ENCODE measurements at places on chromosomes 4 and X. TPM values are rescaled to one million over a fixed set of nuclear protein-coding genes. Genes with fewer than 3 reads are reported as not detected.

DNA sequence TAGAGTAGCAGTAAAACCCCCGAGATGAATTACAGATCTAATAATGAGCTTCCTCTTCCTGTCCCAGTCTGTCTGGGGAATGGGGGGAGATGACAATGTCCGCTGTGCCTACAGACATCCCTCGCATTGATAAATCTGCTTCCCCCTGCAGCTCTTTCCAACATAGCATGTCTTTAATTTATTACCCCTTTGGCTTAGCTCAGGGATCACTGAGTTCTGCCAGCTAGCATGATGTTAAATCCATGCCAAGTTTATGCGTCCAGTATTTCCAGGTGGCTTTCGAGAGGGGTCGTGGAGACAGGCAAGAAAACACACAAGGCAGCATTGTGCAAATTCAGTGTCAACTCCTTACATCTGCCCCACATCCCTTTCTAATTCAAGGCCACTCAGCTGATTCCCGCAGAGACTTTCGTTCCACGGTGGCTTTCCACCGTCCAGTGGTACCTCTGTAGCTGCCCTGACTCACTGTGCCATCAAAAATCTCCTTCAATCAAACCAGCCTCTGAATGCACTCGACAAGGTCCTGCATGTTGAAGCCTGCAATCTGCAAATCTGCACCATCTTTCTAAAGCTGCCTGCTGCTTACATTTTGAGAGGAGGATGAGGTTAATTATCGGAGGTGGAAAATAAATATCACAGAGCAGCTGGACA, 75.1 kb downstream of the MXRA5 start:
- DNase-seq: no peak

DNA sequence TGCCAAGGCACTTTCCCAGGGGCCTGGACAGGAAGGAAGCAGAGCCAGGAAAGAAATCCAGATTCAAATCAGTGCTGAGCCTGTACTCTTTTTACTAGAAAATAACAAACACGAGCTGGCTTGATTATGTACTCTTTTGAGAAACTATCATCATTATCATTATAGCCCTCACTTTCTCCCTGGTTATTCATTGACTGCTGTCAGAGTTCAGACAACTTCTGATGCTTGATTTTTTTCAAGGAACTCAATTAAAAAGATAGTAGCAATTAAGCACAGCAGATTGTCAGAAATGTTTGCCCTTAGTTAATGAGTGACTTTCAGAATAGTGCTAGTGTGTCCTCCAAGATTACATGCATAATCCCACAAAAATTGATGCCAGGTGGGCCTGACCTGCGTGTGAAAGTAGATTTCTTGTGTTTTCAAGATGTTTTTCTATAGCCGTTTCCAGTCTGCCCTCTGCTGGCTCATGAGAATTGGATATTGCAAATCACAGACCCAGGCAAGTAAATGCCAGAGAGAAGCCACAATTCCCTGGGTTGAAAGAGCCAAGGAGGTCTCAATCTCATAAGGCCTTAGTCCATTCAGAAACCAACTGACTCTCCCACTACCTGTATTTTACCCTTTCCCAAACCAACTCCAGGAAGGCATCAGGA, 14.3 kb upstream of the PNPLA4 start:
- no peak for DNase-seq

DNA sequence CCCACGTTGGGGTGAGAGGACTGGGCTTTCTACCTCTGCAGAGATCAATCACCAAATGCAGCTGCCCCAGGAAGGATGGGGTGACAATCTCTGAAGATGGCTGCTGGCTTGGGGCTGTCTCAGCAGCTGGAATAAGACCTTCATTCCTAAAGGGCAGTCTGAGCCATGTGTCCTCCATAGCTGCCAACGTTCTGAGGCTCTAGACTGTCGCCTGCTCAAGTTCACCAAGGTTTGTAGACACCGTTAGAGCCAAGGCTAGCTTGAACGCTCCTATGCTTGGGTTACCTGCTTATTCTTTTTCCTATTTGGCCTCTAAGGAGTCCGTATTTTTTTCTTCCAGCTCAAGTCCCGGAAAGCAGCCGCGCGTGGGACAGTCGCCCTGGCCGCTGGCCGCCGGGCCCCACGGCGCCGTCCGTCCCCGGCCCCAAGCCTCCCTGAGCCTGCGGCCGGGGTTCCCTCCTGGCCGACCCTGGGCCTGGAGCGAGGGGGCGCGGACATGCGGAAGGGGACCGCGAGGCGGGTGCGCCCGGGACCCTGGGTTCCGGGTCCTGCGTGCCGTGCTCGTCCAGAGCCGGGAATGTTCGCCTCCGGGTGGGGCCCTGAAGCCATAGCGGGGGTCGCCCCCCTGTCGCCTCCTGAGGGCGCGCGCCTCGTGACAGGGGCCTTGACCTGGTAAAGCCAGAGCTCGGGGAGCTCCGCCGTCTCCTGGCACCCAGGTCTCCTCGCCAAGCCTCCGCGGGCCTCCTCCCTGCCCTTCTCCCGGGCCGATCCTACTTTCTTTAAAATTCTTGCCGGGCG, 23.3 kb downstream of the MRFAP1 start:
- no peak for DNase-seq

DNA sequence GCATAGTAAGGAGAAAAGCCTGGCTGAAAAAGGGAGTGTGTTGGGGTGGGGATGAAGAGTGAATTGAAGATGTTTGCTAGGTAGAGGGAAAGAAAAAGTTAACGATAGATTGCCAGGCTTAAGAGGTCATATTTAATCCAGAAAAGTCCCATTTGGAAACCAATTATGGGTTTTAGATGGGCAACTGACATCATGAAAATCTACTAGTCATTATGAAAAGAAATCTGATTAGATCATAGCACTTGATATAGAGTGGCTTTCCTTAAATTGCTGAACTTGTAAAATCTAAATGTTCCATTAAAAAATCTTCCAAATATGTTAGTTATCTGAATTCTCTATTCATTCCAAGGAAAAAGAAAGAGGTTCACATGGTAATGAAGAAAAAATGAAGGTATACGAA, 37.5 kb upstream of the IL21 start:
- no peak for DNase-seq

The NDST4 gene
- total RNA-seq: not detected

The CLDN34 gene
- total RNA-seq: not detected

Data from posterior vena cava (tissue), 2 donors.